ENCODE measurements at places on chromosomes 3 and 15. TPM values are rescaled to one million over a fixed set of nuclear protein-coding genes. Genes with fewer than 3 reads are reported as not detected.

FBN1 gene
- polyA plus RNA-seq: 424 TPM

GOLGA8S gene
- polyA plus RNA-seq: 0.02 TPM

TGM4 gene
- 0.12 TPM for polyA plus RNA-seq

KAT2B gene
- 4.6 TPM for polyA plus RNA-seq

SNTN gene
- polyA plus RNA-seq: not detected

REC114 gene
- polyA plus RNA-seq: not detected

ZBED2 gene
- 0.11 TPM for polyA plus RNA-seq

GOLGA8G gene
- polyA plus RNA-seq: not detected

MORC1 gene
- not detected for polyA plus RNA-seq

LEKR1 gene
- 0.17 TPM for polyA plus RNA-seq

FGD5 gene
- not detected for polyA plus RNA-seq

ASB14 gene
- polyA plus RNA-seq: not detected

SLC22A14 gene
- polyA plus RNA-seq: not detected

HYKK gene
- polyA plus RNA-seq: 3.6 TPM

ZIC4 gene
- polyA plus RNA-seq: not detected

NLGN1 gene
- polyA plus RNA-seq: 1.7 TPM

PTX3 gene
- 235 TPM for polyA plus RNA-seq

SEMA5B gene
- not detected for polyA plus RNA-seq

PCCB gene
- polyA plus RNA-seq: 57.2 TPM

PAQR9 gene
- not detected for polyA plus RNA-seq

PLA1A gene
- polyA plus RNA-seq: not detected

P2RY13 gene
- polyA plus RNA-seq: not detected

TMEM108 gene
- polyA plus RNA-seq: 0.52 TPM

PLSCR5 gene
- polyA plus RNA-seq: not detected

ECT2 gene
- polyA plus RNA-seq: 21.8 TPM

C3orf49 gene
- not detected for polyA plus RNA-seq

PIGX gene
- 8.5 TPM for polyA plus RNA-seq

NXPE3 gene
- 39.6 TPM for polyA plus RNA-seq

SCAPER gene
- 5.4 TPM for polyA plus RNA-seq

BCHE gene
- 2.4 TPM for polyA plus RNA-seq

FES gene
- 5.5 TPM for polyA plus RNA-seq

MGLL gene
- 51.5 TPM for polyA plus RNA-seq

TFDP2 gene
- 33.4 TPM for polyA plus RNA-seq

KIF7 gene
- polyA plus RNA-seq: 4.8 TPM

GNAI2 gene
- polyA plus RNA-seq: 661 TPM

NR2E3 gene
- polyA plus RNA-seq: 0.16 TPM

IGSF10 gene
- polyA plus RNA-seq: 0.02 TPM

EHHADH gene
- polyA plus RNA-seq: 4.2 TPM

SERINC4 gene
- polyA plus RNA-seq: not detected

CSTA gene
- 1.0 TPM for polyA plus RNA-seq

ERICH6 gene
- polyA plus RNA-seq: not detected

GOLGA6L7 gene
- polyA plus RNA-seq: not detected

SAMMSON gene
- not detected for polyA plus RNA-seq

SLCO3A1 gene
- 12.2 TPM for polyA plus RNA-seq

KLHL40 gene
- polyA plus RNA-seq: not detected

PLSCR2 gene
- not detected for polyA plus RNA-seq

C3orf20 gene
- polyA plus RNA-seq: not detected

UROC1 gene
- not detected for polyA plus RNA-seq

PLOD2 gene
- 88.9 TPM for polyA plus RNA-seq
